ENCODE measurements at places on chromosomes 1 and 21.

- no peak for DNase-seq
Observed at GRCh38 chr1:193322211-193322610, 135.8 kb upstream of the B3GALT2 start.

GRCh38 chr1:168053681-168054080, 83.0 kb downstream of the GPR161 start:
- DNase-seq = no peak

DNA sequence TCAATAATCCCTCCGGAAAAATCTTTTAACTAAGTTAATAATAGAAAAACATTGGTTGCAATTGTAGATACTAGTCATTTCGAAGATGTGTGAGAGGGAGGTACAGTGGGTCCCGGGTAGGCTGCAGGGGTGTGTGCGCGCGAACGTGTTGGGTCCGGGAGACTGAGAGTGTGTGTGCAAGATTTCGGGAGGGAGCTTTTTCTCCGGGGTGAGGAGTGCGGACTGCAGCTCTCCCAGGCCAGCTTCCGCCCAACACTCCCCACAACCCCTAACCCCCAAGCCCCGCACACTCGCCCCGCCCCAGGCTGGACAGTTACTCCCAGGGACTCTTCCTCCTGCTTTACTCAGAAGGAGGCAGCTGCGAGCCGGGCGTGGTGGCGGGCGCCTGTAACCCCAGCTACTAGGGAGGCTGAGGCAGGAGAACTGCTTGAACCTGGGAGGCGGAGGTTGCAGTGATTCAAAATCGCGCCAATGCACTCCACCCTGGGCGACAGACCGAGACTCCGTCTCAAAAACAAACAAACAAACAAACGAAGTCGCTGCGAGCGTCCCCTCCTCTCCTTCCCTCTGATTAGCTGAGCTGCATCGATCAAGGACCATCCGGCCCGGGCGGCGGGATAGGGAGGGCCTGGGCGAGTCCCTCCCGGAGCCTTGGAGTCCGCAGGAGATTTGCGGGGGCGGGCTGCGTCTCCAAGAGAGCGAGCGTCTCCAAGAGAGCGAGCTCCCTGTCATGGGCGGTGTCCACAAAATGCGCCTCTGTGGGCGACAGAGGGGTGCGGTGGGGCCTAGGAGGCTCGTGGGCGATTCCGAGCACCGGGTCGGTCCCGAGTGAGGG, 28.3 kb upstream of the PPM1J start:
- no peak for DNase-seq

DNA sequence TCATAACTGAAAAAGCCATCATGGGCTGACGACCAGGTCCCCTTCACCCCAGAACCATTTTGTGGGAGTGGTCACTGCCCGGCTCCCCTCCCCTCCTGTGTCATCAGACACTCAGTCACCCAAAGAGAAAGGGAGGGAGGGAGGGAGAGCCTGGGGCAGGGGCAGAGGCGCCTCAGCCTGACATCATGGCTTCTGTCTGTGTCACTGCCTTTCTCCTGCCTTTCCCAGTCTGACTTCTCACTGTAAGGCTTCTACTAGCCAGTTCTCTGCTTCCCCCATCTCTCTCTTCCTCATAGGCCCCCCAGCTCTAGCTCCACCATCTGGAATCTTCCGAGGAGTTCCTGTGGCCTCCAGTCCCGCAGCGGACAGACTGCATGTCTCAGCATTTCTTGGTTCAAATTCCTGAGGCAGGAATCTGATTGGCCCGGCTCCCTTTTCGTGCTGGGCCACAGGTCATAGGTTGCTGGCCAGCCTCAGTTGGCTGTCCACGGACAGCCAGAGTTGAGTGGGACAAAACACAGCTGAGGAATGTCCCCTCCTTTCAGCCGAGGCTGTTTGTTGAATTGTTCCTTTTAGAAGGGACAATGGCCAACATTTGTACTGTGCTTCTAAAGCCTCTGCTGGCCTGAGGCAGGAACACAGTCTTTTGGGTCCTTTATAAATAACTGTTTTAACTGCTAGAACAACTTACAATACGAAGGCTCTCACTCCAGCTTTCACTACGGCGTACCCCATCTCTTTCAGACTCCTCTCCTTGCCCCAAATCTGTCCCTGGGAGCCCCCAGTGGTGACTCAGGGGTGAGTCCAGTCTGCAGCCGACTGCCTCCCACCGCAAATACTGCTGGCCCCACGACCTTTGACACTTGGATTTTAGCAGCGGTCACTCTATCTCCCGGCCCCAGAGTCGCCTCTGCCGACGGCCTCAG, 18.7 kb upstream of the KANK4 start:
- no peak for DNase-seq

- no peak for DNase-seq
Observed at GRCh38 chr1:98130408-98130807, 209.6 kb upstream of the DPYD start.

DNA sequence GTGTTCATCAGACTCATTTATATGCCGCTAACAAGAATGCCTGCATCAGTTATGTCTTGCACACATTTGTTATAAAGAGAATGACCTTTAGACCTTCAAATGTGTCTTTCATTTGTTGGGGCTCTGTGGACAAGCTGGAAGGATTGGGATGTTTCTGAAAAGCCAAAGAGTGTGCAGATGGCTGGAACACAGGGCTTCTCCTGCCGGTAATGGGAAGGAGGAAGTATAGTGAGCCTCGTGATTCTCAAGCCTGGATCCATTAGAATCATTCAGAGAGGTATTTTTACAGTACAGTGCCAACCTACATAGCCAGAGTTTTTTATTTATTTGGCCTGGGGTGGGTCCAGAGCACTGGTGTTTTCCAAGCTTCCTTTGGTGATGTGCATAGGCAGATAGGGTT, 40.6 kb upstream of the ATP1A1 start:
- no peak for DNase-seq

- DNase-seq = peak; percentile 72
Observed at GRCh38 chr21:45292399-45293219, 4.9 kb upstream of the POFUT2 start.

GRCh38 chr1:223329664-223330415, 34.1 kb downstream of the SUSD4 start:
- DNase-seq = no peak

- no peak for DNase-seq
Observed at GRCh38 chr1:9422911-9423505, 116.3 kb upstream of the SLC25A33 start.

DNA sequence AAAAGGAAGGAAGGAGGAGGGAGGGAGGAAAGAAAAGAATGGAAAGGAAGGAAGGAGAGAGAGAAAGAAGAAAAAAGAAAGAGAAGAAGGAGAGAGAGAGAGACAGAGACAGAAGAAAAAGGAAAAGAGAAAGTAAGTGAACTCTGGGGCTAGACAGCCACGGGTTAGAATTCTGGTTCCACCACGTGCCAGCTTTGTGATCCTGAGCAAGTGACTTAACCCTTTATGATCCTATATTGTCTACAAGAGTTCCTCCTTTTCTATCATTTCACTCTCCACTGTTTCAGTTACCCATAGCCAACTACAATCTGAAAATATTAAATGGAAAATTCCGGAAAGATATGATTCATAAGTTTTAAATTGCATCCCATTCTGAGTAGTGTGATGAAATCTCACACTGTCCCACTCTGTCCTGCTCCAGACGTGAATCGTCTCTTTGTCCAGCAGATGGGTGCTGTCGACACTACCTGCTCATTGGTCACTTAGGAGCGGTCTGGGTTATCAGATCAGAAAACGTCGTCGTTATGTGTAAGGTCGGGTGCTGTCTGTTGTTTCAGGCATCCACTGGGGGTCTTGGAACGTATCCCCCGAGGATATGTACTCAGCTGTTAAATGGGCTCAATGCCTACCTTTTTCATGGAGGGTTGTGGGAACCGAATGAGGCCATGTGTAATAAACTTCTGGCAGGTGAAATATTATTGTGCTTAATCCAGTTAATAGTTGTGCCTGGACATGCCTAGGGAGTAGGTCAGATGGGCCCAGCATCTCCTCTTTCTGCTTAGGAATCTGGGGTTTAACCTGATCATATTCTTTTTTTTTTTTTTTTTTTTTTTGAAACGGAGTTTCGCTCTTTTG, 19.1 kb downstream of the TMEM51 start:
- DNase-seq = no peak

- DNase-seq = no peak
Observed at GRCh38 chr1:60657926-60658325, 424.4 kb upstream of the NFIA start.

DNA sequence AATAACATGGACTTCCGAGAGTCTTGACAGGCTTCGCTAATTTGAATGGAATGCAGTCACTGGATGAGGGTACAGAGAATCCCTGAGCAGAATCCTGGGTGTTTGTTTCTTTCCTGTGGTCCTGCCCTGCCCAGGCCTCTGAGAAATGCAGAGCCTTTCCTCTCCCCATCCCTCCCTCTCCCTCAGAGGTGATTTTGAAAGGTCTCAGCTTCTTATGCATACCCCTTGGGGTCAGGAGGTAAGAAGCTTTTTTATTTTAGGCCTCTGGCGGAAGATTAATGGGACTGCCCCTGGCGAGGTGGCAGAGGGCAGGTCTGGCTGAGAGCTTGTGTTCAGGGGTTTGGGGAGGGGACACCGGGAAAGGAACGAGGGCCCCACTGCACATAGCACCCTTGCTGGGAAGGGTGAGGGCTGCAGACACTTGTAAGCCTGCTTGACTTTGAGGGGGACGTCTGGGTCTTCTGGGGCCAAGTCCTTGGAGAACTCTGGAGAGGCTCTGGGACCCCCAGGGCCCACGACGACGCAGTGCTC, 116.5 kb upstream of the SLC45A1 start:
- no peak for DNase-seq

DNA sequence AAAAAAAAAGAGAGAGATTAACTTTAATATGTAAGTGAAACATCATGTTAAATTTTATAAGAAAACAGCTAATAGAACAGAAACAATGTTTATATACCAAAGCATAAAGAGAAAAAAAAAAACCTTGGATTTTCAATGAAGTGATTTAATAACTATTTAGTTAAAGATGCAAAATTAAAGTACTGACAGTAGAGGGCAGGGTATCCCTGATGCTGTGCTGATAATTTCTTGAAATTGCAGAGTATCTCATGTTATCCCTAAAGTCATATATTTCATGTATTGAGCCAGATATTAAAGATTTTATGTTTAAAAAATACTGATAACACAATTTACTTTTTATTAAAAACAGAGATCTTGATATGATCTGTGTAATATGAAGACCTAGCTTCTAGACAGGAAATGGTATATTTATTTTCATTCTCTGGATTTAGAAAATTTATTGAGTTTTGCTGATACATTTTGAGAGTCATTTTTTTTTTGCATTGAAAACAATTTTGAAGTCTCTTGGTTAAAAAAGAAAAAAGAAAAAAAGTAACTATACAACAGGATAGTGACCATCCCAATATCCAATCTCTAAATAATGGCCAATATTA, 273.2 kb downstream of the USP25 start:
- no peak for DNase-seq

DNA sequence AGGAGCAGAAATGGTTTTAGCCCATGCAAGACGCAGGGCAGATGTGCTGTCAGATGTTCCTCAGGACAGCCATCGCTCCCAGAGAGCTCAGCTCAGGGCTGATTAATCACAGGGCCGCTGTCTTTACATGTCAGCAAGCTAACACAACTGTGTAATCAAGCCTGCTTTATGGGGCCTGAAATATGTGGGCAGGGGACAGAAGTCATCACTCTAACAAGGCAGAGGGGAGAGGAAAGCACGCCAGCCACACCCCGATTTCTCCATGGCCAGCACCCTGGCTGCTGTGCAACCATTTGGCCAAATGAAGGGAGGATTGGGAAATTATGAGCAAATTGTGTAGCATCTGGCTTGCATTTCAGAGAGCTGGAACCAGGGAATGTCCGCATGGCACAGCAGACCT, 368.8 kb downstream of the NPHP4 start:
- DNase-seq = no peak

DNA sequence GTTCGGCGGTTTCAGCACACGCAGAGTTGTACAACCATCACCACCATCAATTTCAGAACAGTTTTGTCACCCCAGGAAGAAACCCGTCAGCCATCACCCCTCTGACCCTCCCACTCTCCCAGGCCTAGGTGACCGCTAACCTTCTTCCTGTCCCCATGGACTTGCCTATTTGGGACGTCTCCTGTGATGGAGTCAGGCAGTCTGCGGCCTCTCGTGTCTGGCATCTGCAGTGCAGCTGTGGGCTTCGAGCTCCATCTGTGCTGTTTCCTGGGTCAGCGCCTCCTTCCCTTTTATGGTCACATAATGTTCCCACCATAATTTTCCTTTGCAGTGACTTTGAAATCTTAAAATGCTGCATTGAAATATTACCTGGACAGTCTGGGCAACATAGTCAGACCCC, 24.4 kb downstream of the SLC45A1 start:
- no peak for DNase-seq

DNA sequence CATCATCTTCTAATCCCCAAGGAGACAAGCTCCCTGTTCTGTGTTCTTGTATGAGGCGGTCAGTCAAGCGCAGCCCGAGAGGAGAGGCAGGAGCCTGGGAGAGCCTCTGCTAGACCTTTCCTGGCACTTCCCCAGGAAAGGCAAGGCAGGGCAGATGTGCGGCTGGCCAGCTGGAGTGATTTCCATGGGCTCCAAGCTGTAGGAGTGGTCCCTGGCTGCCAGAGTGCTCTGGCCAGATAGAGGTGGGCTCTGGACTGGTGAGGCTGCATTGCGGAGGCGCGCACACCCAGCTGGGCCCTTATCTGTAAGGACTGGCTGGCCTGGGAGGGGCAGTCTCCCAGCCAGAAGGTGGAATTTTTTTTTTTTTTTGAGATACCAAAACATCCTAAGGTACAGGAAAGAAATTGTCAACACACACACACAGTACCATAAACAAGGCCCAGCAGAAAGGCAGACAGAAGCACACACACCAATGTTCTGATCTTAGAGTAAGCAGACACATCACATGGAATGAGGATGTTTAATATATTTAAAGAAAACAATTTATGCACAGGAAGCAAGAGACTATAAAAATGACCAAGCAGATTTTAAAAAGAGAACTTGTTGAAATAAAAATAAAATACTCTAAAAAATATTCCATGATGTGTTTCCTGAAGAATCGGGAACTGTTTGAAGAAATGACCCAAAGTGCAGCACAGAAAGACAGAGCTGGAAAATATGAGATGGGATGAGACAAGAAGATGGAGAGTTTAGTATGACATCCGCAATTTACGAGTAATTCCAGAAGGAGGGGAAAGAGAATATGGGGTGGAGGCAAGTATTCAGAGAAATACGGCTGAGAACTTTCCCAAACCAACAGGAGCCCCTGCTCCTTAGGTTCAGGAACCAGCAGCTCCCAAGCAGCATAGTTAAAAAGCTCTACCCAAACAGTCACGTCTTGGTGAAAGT, 13.4 kb downstream of the IBA57 start:
- DNase-seq = no peak

All from DMS153 (cell line).